ENCODE measurements at places on chromosomes 2 and 18.

- no peak for DNase-seq
Measured at GRCh38 chr2:101740555-101740964, 43.1 kb downstream of the MAP4K4 start.

GRCh38 chr2:234289834-234290590 lies 206.9 kb downstream of the ARL4C start:
- peak; percentile 60 for DNase-seq

DNA sequence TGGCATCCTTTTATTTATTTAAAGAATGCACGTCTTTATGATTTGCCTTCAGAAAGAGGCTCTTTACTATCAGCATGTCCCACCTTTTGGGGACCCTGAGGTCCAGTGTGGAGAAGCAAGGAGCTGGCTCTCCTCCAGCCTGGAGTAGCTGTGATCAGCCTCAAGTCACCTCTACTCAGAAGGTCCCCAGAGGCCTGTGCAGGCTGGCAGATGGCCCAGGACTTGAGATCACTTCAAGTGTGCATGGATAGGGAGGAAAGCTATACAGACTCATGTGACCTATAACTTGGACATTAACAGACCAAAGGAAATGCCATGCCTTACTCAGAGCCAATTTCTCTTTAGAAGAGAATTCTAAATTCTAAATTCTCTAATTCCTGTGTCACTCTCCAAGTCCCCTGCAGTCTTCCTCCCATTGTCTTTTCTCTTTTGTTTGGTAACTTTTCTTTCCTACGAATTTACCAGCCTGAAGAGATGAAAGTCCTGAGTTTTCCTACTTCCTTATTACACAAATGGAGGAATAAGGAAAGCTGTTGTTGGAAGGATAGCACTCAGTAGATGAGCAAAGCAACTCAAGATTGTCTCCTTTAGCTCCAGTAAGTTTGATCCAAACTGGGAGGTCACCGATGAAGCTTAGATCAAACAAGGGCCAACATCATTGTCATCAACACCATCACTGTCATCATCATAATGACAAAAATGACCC lies 163.9 kb downstream of the GFPT1 start:
- DNase-seq: no peak

- peak; percentile 9 for DNase-seq
Measured at GRCh38 chr2:223513771-223514455, 88.2 kb downstream of the SCG2 start.

GRCh38 chr2:43798300-43798699 lies 24.5 kb downstream of the DYNC2LI1 start:
- peak; percentile 17 for DNase-seq

- DNase-seq: no peak
Measured at GRCh38 chr18:31680433-31680811, 4.0 kb downstream of the B4GALT6 start.

GRCh38 chr18:59265246-59265973 lies 7.8 kb downstream of the RAX start:
- peak; percentile 33 for DNase-seq

Data from RWPE1 (cell line).